ENCODE measurements at places on chromosomes 11 and 22.

DNA sequence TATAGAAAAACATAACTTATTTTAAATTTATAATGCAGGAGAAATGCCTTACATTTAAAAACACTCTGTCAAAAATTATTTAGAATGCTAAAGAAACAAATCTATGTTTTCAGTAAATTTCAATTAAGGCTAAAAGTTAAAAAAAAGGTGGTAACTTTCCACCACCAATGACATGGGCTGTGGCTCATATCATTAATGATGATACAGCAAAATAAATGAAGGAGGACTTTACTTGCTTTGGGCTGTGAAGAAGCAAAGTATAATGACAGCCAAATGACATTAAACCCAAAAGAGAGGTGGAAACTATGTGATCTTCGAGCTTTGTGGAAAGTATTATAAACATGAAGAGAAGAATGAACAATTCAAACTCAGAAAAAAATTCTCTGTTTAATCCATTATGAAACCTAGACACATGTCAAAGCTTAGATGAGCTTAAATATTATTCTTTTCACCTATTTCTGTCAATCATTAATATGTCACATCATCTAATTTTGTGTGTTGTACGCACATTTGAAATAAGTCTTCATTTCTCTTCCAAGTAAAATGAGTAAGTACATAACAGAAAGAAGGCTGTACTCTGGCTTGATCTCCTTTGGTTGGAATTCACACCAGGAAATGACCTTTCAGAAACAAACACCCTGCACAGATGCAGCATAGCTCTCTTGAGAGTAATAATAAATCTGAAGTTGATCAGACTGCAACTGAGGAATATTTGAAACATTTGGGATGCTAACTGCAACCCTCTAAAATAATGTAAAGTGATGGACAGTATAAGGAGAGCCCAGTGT is 265.8 kb downstream of the TTC28 start:
- no peak for DNase-seq

DNA sequence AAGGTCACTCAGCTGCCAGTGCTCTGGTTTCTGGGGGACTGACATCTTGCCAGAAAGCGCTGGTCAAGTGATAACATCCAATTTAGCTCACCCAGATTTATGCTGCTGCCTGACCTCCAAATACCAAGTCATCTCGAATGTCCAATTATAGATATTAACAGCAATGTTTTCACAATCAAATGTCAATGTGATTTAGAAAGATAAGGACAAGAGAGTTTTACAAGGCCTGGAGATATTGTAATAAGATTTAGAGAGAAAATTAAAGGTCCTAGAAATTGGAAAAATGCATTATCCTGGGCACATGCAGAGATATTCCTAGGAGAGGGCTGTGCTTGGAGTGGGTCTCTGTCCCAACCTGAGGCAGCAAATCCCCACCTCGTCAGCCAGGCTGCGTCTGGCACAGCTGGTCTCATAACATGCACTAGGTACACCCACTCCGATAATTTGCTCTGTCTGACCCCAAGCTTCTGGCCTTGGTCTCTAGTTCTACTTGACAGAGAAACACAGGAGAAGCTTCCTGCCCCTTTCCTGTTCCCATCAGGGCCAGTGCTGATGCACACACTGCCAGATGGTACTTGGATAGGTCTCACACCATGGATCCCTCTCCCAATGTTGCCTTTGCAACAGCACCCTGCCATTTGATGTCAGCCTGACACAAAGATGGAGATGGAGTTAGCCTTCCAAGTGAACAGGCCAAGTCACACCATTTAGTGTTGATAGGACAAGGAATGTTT is 28.6 kb downstream of the USH1C start:
- DNase-seq: no peak

- no peak for DNase-seq
Measured at GRCh38 chr11:93005239-93005638, 35.8 kb downstream of the MTNR1B start.

- DNase-seq: no peak
Measured at GRCh38 chr22:20147237-20147988, 3.4 kb downstream of the CCDC188 start.

DNA sequence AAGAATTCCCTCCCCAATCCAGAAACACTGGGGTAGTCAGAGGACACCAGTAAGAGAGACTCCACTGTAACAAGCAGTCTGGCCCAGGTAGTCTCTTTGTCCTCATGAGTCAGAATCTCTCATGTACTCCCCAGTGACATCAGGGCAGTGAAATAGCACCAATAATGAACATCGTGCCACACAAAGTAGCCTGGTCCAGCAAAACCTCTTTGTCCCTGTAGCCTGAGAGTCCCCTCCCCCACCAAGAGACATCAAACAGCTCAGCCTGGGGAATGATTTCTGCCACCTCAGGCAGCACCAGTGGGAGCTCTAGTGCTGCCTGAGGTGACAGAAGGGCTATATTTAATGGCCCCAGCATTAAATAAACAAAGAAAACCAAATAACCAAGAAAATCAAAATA is 88.1 kb downstream of the SBF2 start:
- DNase-seq: no peak

DNA sequence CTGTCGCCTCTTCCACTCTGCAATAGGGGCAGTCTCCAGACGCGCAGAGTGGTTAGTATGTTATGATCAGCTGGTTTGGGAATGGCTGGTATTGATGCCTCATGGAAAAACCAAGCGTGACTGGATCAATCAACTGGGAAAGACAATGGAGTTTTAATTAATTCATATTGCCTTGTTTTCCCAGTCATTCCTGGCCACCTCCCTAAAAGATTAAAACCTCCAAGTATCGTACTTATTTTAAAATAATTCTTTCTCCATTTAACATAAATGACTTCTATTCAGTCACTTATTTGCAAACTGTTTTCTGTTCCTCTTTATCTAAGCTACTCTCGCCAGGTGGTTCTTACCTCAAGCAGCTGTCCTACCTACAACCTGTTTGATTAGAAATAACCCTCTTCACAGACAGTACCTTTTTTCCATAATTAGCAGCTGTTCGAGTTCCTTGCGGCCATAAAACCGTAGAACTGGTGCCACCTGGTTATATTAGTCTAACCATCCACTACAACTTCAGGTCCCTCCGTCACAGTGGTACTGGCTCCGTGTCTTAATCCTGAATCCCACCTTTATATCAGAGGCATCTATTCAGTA is 898 bp downstream of the ZNF215 start:
- no peak for DNase-seq

- DNase-seq: peak; percentile 55
Measured at GRCh38 chr22:36546092-36546804, 17.3 kb upstream of the EIF3D start.

- DNase-seq: no peak
Measured at GRCh38 chr22:23085785-23086184, 15.5 kb downstream of the GNAZ start.

DNA sequence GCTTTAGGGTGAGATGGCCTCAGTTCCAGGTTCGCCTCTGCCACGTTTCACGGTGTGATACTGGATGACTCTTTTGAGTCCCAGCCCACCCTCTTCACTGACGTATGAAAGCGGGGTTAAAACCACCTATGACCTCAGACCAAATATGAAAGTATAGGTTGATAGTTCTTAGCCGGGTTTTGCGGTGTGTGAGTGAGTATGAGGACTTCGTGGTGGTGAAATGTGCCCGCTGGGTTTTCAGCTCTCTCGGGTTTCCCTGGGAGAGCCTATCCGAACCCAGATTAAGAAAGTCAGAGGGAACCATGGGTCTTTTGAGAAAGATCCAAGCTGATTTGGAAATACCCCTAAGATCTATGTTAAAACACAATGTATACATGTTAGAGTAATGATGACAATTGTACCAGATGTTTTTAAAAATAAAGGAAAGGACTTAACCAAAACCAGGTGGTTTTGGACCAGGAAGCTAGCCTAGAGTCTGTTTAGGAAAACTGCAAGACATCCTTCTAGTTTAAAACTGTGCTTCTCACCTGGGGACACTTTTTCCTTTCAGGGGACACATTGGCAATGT is 25.8 kb upstream of the ST3GAL4 start:
- DNase-seq: no peak
